NAMALWA (cell line): ENCODE measurements at places on chromosomes 2 and 18.

DNA sequence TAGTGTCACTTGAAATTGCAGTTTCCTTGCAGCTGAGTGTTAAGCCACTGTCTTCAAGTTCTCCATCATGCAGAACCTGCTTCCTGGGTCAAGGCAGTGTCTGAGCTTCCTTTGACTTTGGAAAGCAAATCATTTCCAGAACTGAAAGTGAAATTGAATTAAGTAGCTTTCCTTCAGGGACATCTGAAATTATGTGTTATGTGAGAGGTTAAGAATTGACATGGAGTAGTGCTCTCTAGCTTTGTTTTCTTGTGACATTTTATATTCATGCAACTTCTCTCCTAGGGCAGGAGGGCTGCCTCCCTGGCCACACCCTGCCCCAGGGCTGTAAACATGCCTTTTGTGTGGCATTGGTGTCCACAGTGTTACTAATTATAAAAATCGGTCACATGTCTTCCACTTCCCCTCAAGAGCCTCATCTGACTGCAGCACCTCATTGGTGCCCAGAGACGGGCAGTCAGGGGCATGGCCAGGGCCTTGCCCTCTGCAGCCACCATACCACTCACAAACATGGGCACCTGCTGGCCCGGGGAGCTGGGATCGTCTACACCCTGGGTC lies 14.4 kb downstream of the RAB12 start:
- DNase-seq: peak; percentile 17

GRCh38 chr2:9773903-9774239 lies 69.4 kb upstream of the TAF1B start:
- no peak for DNase-seq

GRCh38 chr2:54669677-54670484 lies 53.6 kb upstream of the EML6 start:
- no peak for DNase-seq

GRCh38 chr2:148358375-148358774 lies 286.2 kb upstream of the EPC2 start:
- DNase-seq: no peak

DNA sequence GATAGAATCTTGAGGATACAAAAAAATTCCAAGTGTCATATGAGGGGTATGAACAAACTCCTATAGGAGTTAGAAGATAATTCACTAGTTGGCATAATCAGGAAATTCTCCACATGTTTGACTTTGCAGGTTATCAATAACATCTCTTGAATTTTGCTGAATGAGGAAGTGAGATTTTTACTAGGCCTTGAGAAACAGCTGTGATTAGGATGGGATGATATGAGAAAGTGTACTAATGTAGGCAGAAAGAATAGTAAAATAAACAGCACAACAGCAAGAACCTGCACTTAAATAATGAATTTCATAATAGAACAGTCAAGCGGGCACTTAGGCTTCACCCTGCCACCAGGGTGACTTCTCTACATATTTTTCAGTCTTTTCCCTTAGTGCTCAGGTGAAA lies 570.8 kb upstream of the CRIM1 start:
- no peak for DNase-seq

DNA sequence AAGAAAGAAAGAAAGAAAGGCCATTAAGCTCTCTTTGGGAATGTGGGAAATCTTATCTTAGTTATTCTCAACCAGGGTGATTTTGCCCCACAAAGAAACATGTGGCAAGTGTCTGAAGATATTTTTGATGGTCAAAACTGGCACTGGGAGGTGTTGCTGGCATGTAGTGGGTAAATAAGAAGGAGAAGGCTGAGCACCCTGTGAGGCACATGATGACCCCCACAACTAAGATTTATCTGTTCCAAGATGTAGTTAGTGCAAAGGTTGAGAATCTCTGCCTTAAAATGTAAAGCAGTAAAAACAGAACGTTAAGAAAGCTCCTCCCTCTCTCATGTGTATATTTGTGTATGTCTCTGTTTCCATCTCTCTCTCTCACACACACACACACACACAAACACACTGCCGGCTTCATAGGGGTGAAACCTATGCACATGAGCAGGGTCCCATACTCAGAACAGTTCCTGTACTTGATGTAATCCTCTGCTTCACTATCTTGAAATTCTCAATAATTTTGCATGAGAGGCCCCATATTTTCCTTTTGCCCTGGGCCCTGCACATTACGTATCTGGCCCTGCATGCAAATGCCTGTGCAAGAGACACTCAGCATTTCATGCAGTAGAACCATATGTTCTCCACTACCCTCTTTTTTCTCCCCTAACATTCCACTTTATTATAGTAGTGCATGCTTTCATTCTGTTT lies 94.3 kb downstream of the MREG start:
- DNase-seq: no peak

- no peak for DNase-seq
Measured at GRCh38 chr2:71857636-71858035, 290.0 kb downstream of the CYP26B1 start.

DNA sequence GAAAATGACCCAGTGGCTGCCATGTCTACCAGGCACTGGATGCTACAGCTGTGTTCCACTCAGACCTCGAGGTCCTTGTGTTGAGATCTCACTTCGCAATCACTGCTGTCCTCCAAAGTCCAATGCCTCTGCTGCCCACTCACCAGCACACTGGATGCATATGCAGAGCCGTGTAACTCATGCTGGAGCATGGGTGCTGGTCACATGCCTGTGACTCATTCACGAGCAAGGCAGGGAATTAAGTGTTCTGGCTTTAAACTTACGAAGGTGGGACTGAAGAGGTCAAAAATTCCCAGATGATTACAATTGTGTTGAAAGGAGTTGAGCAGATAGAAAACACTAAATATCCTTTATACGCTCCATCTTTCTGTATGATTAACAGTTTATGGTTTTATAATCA lies 417.5 kb downstream of the NUP35 start:
- no peak for DNase-seq

DNA sequence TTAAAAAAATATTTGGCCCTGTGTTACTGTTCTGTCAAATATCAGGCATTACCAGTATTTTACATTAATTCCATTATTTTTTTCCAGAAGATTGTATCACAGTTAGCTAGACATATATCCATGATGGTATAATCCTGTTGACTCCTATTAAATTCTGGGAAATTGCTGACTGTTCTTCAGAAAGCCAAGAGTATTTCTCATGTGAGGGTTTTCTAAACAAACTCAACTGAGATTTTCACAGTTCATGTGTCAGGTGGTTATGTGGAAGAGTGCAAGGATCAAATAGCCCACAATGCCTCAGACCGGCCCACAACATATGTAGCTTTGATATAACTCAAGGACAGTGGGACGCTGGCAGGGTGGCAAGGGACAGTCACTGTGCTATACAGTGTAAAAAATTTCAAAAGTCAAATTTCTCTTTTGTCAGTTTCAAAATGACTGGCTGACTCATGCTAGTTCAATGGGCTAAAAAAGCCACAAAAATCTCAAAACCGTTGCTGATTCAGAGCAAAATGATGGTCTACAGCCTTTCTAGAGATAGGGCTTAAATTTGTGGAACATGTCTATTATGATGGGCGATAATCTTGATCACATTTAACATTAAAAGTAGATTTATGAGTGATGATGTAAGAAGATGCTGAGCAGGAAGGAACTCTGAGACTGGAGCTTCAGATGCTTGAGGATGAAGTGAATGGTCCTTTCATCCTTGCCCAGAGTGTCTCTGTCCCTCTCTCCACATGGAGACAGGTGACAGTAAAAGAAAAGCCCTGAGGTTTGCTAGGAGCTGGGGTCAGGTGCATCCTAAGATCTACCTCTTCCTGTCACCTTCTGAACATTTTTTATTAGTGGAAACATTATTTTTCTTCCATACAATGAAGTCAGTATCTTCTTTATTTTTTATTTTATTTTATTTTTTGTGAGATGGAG lies 175.8 kb upstream of the PIEZO2 start:
- no peak for DNase-seq

DNA sequence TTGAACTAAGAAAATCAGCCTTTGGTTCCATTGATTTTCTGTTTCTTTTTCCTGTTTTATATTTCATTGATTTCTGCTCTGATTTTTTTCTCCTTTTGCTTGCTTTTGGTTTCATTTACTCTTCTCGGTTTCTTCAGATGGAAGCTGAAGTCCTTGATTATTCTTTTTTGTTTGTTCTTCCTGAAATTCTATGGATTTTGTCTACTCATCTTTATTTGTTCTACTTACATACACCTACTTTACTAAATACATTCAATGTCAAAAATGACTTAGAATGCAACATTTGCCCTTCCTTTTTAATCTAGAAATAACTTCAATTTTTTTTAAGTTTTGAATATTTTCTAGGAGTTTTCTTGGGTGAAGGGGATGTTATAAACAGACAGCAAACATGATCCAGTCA lies 612.5 kb downstream of the METTL4 start:
- no peak for DNase-seq

DNA sequence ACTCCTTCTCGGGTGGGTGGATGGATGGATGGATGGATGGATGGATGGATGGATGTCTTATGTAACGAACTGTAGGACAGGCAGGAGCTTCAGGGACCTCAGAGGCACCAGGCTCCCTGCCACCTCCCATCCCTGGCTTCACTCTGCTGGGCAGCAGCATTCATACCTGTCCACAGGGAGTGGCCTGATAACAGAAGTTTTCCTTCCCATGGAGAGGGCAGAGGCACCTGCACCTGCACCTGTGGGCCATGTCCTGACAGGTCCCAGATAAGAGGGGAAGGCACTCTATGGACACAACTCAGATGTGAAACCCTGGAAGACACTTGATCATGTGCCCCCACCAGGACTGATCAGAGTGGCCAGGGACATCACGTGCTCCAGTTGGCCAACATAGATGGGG lies 142.3 kb downstream of the GBX2 start:
- no peak for DNase-seq
